ENCODE measurements at places on chromosomes 12 and 14.

GRCh38 chr12:4960030-4960429 lies 50.3 kb downstream of the KCNA1 start:
- DNase-seq: no peak

GRCh38 chr12:18108611-18109010 lies 18.6 kb upstream of the RERGL start:
- DNase-seq: no peak

DNA sequence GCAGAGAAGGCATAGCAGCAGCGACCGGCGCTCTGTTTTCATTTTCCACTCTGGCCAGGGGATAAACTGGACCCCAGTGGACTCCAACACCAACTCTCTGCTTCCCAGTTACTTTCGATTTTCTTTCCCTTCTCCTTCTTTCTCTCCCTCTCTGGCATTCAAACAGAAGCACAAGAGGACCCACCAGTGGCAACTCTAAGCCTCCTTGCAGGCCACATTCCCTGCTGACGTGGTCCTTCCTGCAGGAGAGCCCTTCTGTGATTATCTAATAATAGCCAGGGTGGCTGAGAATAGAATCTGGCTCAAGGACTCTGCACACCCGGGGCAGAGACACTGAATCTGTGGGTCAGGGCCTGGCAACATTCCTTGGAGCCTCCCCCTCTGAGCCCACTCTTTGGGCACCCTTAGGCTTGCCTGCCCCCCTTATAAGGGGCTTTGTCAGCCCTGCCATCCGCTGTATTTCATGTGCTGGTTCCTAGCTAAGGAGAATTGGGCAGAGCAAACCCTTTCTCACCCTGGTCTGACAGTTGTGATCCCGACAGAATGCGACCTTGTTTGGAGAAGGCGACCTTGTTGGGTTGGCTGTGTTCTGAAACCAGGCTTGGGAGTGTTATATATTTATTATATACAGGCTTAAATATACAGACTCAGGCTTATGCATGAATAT lies 8.2 kb upstream of the HOXC6 start:
- no peak for DNase-seq

DNA sequence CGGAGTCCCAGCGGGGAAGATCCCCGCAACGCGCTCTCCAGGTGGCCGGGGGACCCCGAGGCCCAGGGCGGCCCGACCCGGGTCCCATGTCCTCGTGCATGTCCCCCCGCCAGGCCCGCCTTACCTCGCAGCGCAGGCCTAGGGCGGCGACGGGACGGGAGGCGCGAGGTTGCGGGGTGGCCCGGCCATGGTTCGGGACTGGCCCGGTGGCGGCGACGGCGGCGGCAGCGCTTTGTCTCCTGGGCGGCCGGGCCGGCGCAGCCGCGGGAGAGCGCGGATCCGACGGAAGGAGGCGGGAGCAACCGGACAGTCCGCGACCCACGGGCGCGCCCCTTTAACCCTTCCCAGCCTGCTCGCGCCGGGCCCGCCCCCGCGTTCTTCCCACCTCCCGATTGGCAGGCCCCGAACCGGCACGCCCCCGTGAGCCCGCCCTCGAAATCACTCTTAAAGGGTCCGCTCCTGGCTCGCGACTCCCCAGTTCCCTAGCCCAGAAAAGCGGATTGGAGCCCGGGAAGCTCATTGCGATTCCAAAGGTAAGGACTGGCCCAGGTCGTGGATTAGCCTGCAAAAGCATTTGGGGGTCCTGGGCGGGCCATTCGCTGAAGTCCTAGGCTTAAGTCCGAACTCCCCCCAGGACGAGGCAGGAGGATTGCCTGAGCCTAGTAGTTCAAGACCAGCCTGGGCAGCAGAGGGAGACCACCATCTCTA lies at the start of gene PHETA1:
Gene PHETA1, minus strand, starts transcription at position 308 of the 708 bp plus-strand sequence. CDS start 5,668 bp downstream, outside the sequence.
- DNase-seq: peak; percentile 94

- no peak for DNase-seq
These were observed 9.8 kb downstream of the KMT5A start for GRCh38 chr12:123393747-123394146.
